Cortex of kidney (tissue), 1 donor: ENCODE measurements at places on chromosomes 4 and X.

GRCh38 chr4:122117743-122118142, 34.4 kb upstream of the BLTP1 start:
- no peak for DNase-seq

GRCh38 chr4:126012691-126013290, 698.0 kb downstream of the FAT4 start:
- no peak for DNase-seq

GRCh38 chr4:8229331-8229975, 30.4 kb downstream of the SH3TC1 start:
- no peak for DNase-seq

- no peak for DNase-seq
These were observed 79.3 kb downstream of the NHSL2 start for GRCh38 chrX:71989768-71990426.

GRCh38 chrX:19810006-19810774, 77.2 kb downstream of the SH3KBP1 start:
- DNase-seq: no peak

DNA sequence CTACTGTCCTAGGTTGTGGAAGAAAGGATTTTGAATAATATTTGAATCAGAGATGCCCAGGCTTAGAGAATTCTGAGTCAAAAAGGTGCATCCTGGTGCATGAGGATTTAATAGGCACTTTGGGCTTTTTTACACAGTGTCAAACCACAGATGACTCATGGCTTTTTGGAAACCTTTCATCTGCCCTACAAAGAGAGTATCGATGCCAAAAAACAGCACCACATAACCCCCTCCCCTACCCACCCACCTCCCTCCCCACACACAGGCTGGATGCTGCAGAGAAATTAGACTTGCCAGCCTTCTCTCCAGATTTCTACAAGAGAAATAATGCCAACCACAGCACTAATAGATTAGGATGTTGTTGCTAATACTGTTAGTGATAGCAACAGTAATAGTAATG, 779.3 kb downstream of the NLGN4X start:
- no peak for DNase-seq

DNA sequence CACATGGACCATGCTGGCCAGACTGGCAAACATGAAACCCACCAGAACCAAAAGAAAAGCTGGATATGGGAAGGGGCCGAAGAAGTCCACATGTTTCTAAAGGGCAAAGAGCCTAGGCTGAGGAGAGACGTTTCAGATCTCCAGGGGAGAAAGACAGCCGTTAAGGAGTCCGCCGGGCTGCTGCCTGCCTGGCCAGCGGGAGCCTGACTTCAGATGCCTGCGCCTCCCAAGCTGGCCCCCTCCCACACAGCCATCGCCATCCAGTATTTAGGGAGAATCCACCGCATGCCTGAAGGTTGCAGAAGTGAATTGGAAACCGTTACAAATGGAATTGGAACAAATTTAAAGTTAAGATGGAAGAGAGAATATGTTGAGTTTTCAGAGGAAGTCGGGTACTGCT, 2.9 kb downstream of the TBL1X start:
- no peak for DNase-seq
